ENCODE measurements at places on chromosomes 13 and 19.

DNA sequence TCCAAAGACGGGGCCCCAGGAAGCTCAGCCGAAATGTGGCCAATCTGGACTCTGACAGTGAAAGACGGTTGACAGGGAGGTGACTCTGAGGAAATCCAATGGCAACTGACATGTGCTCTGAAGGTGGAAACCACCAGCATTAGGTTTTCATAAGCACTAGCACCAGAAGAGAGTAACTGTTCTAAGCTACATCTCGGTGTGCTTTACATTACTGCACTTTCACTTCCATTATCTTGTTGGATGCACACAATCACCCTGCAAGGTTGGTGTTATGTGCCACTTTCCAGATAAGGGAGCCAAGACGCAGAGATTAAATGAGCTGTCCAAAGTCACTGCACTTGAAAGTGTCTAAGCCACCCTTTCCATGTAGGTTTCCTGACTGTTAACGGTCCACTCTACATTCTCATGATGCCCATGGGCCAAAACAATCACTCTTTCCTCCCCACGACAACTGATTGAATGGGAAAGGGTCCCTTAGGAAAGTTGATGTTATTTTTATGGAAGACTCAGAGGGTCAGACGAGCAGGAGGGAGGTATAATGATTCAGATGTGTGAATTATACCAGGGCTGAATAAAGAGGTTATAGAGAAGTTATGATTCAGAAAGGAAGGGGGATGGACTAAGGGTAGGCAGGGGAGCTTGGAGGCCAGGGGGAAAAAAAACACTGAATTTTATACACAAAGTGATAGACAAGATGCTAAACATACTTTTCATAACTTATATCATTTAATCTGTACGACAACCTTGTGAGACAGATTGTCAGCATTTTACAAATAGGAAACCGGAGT is 52.8 kb downstream of the RUBCNL start:
- DNase-seq, result no peak

- no peak for DNase-seq
These were observed 27.7 kb downstream of the EFNB2 start for GRCh38 chr13:106507560-106508274.

- no peak for DNase-seq
These were observed 322.8 kb downstream of the UQCRFS1 start for GRCh38 chr19:28889941-28890670.

GRCh38 chr13:113630804-113631203 is 27.2 kb downstream of the ATP4B start:
- no peak for DNase-seq

DNA sequence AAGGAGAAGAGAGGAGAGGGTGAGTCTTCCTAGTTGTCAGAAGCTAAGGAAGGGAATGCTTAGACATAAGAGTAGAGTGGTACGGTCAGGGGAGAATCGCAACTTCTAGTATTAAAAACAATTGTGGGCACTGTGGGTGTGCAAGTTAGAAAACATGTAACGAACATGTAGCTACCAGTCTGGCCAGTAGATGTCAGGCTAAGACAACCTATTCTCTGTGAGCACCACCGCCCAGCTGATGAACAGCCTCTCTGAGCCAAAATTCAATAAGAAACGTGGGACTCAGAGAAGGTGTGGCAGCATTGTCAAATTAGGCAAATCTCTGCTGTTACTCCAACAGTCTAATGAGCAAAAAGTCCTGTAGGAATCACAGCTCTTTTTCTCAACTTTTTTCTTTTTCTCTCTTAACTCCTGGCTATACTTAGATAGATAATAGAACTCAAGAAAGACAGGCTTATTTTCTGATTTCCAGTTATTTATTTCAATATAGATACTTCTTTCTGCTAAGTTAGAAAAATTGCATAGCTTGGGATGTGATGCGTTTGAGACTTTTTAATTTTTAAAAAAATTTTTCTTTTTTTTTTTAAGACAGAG is 186.2 kb downstream of the USP12 start:
- no peak for DNase-seq

DNA sequence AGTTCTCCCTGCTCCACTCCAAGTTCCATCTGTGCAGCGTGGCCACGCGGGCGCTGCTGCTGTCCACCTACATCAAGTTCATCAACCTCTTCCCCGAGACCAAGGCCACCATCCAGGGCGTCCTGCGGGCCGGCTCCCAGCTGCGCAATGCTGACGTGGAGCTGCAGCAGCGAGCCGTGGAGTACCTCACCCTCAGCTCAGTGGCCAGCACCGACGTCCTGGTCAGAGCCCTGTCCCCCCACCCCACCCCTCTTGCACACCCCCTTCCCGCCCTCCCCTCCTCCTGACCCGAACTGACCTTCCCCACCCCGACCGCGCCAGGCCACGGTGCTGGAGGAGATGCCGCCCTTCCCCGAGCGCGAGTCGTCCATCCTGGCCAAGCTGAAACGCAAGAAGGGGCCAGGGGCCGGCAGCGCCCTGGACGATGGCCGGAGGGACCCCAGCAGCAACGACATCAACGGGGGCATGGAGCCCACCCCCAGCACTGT is 11.6 kb downstream of the FUZ start:
- no peak for DNase-seq

- no peak for DNase-seq
These were observed 137.2 kb downstream of the URI1 start for GRCh38 chr19:30079200-30079599.

DNA sequence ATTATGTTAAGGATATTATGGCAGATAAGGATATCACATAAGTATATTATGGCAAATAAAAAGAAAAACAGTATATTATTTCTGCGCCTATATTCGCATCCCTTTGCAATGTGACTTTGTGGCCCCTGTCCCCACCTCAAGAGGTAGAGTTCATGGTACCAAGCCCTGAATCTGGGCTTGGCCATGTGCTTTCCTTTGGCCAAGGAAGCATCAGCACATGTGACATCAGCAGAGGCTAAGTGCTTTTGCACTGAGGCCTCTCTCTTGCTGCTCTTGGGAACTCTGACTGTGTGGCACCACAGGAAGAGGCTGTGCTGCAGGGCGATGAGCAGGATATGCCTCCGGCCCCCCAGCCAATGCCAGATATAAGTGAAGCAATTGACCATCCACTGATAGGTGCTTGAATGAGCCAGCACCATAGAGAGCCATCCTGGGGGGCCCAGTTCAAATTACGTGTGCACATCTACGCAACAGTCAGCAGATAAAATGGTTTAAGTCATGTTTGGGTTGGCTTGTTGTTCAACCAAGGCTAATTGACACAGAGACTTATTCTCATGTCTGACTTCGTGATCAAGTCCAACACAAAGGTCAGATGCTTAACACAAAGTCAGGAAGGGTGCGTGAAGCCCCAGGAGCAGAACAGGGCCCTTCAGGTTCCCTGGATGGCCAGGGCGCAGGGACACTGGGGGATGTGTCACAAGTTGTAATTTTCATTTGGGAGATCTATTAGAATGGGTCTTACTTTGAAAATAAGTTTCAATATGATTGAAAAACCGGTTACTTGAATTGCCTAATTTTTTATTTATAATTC is 173.3 kb downstream of the COL4A1 start:
- no peak for DNase-seq

DNA sequence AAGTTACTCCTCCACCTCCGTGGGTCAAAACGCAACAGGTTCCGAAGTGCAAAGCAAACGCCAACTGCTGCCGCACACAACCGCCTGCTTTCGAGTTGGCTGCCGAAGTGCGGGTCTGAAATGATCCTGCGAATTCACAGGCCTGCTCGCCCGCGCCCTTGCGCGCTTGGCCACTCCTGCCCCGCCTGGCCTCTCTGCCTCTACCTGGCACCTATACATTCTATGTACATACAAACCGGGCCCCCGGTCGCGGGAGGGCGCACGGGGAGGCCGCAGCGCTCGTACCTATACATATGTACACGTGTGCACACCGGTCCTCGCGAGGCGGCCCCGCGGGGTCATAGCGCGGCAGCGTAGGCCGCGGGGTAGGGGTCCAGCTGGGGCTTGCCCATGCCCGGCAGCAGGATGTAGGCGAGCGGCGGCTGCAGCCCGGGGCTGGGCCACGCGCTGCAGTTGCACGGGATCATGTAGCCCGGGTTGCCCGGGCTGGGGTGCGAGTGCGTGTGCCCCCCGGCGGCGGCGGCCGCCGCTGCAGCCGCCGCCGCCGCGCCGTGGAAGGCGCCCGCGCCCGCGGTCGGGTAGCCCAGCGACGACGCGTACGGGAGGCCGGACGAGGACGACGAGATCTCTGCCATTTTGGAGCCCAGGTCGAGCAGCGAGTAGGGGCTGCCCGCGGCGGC is 1.3 kb downstream of the SOX21 start:
- DNase-seq, result no peak

- DNase-seq, result no peak
These were observed 9.0 kb downstream of the BLOC1S3 start for GRCh38 chr19:45187421-45188100.

DNA sequence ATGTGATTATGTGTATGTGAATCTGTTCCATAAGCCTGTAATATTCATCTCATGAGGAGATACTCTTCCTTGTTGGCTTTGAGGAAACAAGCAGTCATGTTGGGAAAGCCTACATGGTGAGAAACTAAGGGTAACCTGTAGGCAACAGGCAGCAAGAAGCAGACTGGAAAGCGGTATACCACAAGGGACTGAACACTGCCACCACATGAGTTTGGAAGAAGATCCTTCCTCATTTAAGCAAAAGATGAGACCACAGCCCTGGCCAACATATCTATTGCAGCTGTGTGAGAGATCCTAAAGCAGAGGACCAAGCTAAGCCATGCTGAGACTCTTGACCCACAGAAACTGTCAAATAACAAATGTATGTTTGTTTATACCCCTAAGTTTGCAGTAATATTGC is 134.8 kb downstream of the B3GLCT start:
- DNase-seq, result no peak

GRCh38 chr13:20495087-20496023 is 30.3 kb downstream of the CRYL1 start:
- no peak for DNase-seq

- DNase-seq, result no peak
These were observed 7.3 kb downstream of the NKPD1 start for GRCh38 chr19:45153339-45154063.

DNA sequence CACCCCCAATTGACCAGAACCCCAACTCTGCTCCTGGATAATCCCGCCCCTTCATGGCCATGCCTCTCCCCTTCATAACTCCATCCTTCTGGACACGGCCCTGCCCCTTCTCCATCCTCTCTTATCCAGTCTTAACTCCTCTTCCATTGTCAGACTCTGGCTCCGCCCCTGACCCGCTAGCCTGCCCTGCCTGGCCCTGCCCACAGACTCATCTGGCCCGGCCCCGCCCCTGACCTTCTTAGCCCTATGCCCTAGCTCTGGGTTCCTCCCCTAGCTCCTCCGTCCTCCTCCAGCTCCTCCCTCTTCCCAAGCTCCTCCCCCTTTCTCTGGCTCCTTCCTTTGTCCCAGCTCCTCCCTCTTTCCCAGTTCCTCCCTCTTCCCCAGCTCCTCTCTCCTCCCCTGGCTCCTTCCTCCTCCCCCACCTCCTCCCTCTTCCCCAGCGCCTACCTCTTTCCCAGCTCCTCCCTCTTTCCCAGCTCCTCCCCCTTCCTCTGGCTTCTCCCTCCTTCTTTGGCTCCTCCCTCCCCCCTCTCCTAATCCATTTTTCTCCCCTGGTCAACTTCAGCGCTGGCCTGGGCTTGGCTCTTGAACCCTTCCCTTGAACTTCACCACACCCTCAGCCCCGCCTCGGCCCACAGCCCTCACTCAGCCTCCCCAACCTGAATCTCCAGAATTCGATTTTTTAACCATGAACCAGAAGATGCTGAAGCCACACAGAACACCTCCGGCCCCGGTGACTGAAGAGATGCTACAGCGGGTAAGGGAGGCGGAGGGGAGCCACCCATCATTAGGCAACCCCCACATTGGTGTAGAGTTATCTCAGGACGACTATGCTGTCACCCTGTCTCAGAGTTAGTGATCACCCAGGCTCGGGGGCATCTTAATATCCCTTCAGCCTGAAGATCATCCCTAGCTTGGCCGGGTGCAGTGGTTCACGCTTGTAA is 9.2 kb upstream of the ZNF358 start:
- DNase-seq, result no peak

DNA sequence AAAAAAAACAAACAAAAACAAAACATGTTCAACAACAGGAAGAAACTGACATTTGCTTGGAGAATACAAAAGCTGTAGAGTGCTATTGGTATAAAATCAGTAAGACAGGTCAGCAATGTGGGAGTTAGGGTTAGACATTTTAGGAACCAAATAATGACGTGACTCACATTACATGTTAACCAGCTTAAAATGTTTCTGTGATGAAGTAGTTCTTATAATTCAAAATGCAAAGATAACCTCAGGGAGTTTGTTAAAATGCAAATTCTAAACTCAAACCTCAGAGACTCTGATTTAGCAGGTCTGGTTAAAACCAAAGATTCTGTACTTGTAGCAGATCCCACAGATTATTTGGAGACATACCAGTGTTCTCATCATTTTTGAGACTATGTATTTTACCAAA is 549.4 kb upstream of the SLITRK1 start:
- no peak for DNase-seq

GRCh38 chr19:5145521-5146511 is 176.9 kb downstream of the KDM4B start:
- no peak for DNase-seq

- DNase-seq, result no peak
These were observed 19.2 kb downstream of the NECTIN2 start for GRCh38 chr19:44865196-44865767.

DNA sequence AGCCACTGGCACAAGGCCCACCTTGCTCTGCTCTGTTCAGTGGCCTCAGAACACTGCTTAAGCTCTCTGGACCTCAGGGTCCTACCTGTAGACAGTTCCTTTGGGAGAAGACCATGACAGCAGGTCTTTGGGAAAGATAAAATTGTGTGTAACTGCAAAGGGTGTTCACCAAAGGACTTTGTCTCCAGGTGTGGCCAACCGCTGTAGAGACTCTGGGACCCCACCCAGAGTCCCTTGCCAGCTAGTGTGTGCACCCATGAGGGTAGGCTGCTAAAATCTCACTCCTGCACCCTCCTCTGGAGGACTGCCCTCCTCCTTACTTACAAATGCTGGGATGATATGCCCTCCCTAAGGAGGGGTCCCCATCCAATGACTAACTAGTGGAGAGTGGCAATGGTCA is 211.2 kb downstream of the TSHZ3 start:
- no peak for DNase-seq

DNA sequence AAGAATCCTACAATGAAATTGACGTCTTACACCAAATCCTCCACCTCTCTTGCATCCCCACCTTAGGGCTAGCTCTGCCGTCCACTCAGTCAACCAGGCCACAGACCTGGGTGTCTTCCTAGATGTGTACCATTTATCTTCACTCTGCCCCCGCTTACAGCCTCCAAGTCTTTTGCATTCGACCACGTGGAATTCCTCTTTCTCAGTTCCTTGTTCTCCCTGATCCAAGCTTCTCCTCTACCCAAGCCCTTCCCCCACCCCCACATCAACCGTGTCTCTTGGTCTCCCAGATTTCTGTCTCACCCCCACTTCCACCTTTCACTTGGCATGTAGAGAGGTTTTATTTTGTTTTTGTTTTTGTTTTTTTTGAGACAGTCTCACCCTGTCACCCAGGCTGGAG is 1.2 kb upstream of the DMWD start:
- no peak for DNase-seq

- DNase-seq, result no peak
These were observed 5.5 kb upstream of the CCNE1 start for GRCh38 chr19:29806098-29806866.
